ENCODE measurements at places on chromosomes 7 and 10.

GRCh38 chr7:111931016-111931517 lies 275.1 kb downstream of the DOCK4 start:
- DNase-seq: no peak

DNA sequence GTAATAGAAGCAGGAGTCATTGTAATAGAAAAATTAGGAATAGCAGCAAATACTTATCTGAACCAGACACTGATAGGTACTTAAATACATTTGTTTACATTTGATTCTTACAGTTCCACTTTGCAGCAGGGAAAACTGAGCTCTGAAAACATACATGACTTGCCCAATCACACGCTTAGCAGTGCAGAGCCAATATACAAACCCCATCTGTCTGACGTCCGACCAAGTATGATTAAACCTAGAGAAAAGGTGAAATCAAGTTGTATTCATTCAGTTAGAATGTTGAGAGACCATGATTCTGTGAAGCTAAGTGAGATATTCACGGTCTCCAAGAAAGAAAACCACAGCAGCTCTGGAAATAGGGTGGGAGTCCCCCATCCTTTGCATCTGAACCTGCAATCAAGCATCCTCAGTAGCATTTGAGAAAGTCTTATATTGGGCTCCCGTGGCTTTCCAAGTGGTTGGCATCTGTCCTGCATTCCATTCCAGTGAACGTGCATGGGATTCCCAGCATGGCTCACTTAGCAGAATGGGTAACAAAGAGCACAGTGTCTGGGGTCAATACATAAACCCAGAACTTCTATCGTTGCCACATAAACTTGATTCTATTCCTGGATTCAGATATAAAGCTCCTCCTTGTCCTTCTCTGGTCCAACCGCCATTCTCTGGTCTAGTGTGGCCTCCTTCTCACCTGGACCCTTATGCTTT lies 148.7 kb upstream of the RSU1 start:
- DNase-seq: no peak

DNA sequence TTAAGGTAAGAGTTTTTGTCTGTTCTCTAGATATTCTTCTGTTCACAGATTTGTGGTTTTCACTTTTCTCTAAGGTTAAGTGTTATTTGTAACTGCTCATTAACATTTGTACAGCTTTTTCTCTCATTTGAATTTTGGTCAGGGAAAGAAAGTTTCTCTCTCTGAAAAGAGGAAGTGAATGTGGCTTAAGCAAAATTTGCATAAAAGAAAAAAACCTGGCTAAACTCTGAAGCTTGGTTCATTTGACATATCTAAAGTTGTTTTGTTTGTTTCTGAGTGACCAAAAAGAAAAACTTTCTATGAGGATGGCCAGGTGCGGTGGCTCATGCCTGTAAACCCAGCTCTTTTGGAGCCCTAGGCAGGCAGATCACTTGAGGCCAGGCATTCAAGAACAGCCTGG lies 22.0 kb upstream of the SLC26A4 start:
- no peak for DNase-seq

DNA sequence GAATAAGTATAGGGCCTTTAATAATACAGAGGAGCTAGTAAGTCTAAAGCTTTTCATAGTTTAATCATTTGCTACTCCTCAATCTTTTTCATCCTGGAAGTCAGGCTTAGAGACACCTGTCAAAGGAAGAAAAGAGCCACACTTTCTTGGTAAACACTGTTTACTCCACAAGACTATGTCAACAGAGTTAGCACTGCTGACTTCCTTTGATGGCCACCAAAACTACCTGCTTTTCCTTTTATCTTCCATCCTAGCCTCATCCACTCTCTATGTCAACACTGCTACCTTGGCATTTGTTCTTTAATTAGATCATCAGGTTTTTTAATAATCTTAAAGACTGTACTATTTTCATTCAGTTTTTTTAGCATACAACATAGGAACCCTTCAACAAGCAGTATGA lies 106.2 kb downstream of the ELAPOR2 start:
- DNase-seq: no peak

DNA sequence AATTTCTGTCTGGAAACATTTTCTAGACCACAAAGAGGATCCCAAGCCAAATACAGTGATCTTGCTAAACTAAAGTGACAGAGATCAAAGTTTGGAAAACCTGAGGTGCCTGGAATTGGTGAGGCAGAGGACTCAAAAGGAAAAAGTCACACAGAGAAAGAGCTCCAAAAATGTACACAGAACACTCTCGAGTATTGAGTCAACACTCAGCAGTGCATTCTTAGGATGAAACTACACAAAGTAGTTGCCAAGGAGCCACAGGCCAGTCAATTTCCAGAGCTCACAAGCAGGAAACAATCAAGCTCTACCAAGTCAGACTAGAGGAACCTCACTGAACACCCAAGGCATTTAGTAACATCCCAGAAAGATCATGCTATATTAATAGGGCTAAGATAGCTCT lies 61.3 kb downstream of the MICU1 start:
- DNase-seq: no peak

- DNase-seq: no peak
Observed at GRCh38 chr10:13184730-13185514, 23.6 kb downstream of the MCM10 start.

DNA sequence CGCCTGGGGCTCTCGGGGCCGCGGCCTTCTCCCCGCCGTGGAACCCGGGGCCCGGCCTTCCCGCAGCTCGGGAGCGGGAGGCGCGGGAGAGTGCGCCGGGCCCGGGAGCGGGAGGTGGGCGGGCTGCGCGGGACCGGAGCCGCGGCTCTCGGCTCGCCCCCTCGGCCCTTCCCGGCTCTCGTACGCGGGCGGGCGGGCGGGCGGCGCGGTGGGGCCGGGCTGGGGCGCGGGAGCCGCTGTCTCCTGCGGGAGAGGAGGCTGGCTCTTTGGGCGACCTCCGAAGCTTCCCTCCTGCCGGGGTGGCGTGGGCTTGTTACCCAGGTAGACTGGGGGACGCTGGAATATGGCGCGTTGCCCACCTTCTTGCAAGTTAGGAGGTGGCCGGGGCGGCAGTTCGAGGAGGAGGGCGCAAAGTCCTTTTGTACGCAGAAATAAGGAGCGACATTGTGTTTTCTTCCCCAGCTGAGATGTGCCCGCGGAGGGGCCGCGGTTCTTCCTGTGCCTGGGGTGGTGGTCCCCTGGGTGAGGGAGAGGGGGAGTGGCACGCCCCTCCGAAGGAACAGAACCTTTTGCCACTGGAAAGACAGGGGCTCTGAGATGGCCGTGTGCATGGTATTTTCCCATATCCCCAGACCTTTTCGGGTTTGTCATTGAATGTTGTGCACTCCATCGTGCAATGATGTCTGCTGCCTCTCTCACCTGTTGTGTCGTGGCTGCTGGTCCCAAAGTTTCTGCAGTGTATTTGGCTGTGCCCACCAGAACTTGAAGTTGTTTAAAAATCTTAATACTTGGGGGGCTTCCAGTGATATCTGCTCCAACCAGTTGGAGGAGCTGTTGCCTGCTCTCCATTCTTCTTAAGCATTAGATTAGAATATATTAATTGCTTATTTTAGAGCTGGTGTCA lies 844 bp downstream of the NRF1 start:
- DNase-seq: no peak

- no peak for DNase-seq
Observed at GRCh38 chr7:93720106-93720505, 145.6 kb upstream of the CALCR start.

- no peak for DNase-seq
Observed at GRCh38 chr7:106778656-106779250, 86.3 kb upstream of the PIK3CG start.

GRCh38 chr10:69687426-69687825 lies 57.4 kb downstream of the FAM241B start:
- DNase-seq: no peak

- peak; percentile 30 for DNase-seq
Observed at GRCh38 chr7:69564454-69565417, 33.5 kb upstream of the AUTS2 start.

GRCh38 chr10:103281753-103282152 lies 4.8 kb downstream of the INA start:
- DNase-seq: peak; percentile 30

DNA sequence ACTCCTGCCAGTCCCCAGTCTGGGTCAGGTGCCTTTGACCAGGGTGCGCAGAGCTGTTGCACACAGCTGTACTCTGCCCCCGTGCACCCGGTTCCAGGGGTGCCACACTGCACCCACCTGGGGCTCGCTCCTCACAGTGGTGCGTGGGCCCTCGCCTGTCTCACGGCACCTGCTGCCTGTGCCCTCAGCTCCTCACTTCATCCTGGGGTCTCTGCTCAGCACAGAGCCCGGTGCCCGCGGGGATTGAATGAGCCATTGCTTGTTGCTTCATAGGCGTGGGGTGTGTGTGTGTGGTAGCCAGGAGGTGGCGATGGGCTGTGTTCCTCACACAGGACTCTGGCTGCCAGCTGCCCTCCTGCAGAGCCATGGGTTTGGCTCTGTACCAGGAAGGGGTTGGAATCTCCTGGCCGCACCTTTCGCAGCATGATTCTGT lies 18.5 kb downstream of the EIF3B start:
- no peak for DNase-seq

- DNase-seq: no peak
Observed at GRCh38 chr7:8283968-8284367, 22.0 kb upstream of the ICA1 start.

DNA sequence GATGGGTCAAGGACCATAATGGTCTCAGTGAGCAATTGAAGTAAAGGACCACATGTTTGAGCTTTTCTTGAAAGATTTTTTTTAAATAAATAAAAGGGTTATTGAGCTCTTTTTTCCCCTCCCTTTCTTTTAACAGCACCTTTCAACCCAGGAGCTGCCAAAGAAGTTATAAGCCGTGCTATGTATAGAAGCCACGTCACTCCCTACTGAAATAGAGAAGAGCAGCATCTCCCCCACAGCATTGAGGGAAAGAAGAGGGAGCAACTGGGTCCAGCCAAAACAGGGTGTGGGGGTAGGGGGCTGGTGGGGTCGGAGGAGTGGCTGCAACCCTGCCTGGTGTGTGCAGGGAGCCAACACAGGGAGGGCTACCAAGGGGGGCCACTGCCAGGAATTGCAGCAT lies 227.2 kb downstream of the PLXNA4 start:
- DNase-seq: no peak

GRCh38 chr10:27503498-27504006 lies 552 bp upstream of the RAB18 start:
- no peak for DNase-seq
